ENCODE measurements at places on chromosomes 12 and 14.

DNA sequence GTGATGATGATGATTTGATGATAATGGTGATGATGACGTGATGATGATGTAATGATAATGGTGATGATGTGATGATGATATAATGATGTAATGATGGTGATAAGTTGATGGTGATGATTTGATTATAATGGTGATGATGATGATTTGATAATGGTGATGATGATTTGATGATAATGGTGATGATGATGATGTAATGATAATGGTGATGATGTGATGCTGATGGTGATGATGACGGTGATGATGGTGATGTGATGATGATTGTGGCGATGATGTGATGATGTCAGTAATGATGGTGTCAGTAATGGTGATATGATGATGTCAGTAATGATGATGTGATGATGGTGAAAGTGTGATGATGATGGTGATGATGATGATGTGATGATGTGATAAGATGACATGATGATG lies 613.4 kb downstream of the AACS start:
- no peak for DNase-seq

DNA sequence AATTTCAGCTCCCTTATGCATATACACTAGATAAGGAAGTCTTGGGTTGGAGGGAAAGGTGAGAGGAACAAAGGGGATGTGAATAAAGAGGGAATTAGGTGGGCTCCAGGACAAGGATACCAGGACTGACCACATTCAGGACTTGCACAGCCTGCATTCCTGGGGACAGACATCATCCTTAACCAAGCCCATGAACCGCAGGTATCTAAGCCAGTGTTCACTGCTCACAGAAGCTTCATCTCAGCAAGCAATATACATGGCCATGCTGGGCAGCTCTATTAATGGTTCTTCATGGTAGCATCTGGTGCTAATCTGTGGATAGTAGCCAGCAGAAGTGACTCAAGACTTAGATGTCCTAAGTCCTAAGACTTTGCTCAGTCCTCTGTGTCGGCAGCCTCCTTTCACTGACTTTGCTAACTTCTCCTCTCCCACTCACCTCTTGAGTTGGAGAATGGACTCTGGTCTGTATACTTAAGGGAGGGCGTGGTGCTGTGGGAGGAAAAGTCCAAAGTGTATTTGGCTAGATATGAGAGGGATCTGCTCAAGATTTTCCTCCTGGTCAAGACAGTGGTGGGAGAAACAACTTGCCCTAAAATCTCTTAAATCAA lies 136.1 kb downstream of the ASCL1 start:
- DNase-seq: no peak

- no peak for DNase-seq
These were observed 2.6 kb downstream of the MLEC start for GRCh38 chr12:120689397-120690082.

- no peak for DNase-seq
These were observed 163.6 kb upstream of the DYRK2 start for GRCh38 chr12:67484791-67485480.

DNA sequence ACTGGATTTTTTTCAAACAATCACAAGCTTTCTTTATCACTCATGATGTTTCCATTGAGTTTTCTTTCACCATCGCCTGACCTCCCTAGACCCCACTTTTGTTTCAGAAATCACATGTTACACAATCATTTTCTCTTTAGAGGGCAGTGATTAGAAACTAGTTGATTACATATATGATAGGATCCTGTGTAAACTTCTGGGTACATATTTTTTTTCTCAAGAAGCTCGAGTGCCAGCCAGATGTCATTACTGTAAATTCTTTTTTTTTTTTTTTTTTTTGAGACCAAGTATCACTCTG lies 62.4 kb upstream of the PSMA6 start:
- DNase-seq: no peak

DNA sequence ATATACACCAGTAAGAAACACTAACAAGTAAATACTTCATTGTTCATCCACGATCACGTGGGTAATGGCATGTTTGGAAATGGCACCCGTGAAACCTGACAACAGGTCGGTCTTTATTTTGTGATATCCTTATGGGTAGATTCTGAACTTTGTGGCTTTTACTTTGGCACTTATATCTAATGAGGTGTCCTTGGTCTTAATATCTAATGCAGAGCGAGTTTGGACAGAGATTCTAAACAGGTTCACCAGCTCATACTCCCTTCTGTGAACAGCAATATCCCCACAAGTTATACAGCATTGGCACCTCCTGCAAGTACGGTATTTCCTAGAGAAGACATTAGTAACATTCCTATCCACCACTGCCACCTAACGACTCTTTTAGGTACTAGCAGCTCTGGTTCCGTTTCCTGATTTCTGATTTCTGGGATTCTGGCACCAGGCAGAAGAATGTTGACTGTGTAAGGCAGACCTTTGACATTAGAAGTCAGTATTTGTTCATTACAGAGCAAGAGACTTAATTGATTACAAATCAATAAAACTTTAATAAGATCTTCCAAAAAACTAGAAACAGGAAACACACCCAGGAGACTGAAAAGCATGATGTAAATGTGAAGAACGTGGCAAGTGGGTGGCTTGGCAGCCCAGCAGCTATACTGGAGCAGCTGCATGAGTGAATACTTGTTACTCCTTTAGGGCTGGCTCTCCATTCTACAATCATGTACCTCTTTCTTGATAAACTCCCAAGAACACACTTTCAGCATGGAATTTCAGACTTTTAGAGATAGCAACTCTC lies 2.5 kb downstream of the ANG start:
- no peak for DNase-seq

DNA sequence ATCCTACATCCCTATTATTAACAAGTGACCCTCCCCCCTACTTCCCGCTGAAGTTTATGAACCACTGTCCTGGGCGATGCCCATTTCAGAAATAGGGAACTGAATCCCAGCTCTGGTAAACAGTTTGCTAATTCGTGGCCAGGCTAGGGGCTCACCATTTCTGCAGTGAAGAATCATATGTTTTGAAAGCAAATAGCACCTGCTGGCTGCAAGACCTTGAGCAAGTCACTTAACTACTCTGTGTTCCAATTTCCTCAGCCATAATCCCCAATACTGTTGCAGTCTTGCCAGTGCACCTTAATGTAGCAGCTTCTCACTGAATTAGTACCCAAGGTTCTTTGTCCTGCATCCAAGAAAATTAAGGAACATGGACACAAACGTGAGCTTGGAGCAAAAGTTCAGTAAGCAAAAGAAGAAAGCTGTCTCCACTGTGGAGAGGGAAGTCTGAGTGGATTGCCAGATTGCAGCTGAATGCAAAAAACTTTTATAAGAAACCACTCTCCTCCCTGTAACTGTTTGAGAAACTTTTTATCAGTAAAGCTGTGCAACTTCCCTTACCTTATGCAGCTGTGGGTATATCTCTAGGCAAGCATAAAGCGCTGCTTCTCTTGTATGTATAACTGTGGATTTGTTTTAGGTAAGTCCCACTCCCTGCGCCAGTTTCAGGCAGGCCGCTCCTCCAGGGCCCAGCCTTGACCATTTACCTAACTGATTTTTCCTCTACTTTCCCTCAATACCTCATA lies 824 bp downstream of the OAS1 start:
- DNase-seq: no peak

- no peak for DNase-seq
These were observed 376.4 kb downstream of the DIO2 start for GRCh38 chr14:79834868-79835267.

- no peak for DNase-seq
These were observed 135.6 kb downstream of the SLC25A21 start for GRCh38 chr14:37036669-37037341.

DNA sequence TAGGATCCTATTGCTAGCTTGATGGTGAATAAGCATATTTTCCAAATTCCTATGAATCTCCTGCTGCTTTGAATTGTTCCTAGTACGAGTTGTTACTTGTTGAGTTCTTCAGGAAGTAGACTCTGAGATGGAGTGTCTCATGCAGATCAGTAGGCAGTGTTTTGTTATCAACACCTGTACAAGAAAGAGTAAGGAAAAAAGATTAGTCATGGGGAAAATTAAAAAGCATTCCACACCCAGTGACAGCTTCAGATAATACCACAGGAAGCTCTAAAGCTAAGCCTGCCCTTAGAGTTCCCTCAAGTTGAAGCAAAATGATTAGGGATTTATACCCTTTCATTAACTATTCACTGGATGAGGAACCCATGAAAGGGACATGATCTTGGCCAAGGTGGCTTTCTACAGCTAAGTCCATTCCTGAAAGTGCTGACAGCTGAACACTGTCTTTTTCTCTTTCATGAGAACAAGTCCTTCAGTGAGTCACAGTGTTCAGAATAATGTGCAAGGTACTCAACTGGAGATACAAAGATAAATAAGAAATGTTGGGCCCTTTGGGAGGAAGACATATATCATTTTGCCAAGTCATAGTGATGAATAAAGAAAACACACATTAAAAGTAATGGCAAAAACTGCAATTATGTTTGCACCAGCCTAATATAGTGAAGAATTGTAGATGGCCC lies 49.1 kb downstream of the CCER1 start:
- no peak for DNase-seq

GRCh38 chr12:96061864-96062453 lies 26.6 kb upstream of the LTA4H start:
- peak; percentile 24 for DNase-seq

DNA sequence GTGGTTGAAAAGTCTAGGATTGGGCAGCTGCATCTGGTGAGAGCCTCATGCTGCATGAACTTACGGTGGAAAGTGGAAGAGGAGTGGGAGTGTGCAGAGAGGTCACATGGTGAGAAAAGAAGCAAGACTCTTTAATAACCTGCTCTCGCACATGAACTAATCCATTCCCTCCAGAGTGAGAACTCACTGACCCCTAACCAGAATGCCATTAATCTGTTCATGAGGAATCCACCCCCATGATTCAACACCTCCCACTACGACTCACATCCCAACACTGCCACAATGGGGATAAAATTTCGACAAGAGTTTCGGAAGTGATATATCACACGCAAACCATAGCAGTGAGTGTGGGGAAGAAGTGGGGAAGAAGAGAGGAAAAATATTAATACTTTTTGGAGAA lies 377.4 kb downstream of the NAV3 start:
- no peak for DNase-seq

DNA sequence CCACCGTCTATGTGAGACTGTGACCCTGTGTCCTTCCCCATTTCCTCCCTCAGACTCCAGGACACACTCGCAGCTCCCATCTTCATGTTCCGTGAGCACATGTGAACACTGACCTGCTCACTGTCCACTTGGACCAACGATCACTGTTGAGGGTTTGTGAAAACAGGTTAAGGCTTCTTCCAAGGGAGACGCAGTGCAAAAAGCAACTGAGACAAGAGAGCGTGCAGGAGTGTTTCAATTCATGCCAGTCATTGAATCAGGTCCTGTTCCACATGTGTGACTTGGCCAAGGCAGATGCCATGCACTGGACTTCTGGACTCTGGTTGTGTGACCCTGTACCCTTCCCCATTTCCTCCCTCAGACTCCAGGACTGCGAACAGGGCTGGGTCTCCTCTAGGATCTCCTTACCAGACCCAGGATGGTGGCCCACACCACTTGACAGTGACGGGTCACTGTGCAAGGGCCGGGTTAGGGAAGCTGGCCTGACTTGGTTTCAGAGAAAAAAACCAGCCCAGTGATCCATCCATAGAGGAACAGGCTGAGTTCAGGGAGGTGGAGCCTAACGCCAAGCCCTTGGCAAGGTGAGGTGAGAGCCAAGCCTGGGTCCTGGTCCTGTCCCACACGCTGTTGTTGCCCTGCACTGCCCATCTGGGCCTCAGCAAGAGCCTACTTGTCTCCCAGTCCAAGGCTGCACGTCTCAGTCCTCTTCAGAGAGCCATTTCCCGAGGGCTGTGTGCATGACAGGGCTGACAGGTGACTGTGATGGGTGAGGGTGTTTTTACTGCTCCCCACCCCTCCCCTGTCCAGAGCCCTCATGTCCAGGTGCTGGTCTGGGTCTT lies 5.7 kb upstream of the KRT5 start:
- DNase-seq: no peak

- DNase-seq: no peak
These were observed 334.1 kb downstream of the BCL11B start for GRCh38 chr14:98937712-98938505.

GRCh38 chr14:61691495-61691894 lies 3.8 kb upstream of the HIF1A start:
- DNase-seq: no peak

- no peak for DNase-seq
These were observed 196.7 kb upstream of the PELI2 start for GRCh38 chr14:55921511-55921910.

GRCh38 chr12:88935856-88936255 lies 355.6 kb upstream of the KITLG start:
- DNase-seq: no peak

GRCh38 chr14:99524804-99525698 lies 43.8 kb downstream of the CCNK start:
- DNase-seq: no peak

GRCh38 chr12:80373666-80374065 lies 70.4 kb upstream of the PTPRQ start:
- DNase-seq: no peak

DNA sequence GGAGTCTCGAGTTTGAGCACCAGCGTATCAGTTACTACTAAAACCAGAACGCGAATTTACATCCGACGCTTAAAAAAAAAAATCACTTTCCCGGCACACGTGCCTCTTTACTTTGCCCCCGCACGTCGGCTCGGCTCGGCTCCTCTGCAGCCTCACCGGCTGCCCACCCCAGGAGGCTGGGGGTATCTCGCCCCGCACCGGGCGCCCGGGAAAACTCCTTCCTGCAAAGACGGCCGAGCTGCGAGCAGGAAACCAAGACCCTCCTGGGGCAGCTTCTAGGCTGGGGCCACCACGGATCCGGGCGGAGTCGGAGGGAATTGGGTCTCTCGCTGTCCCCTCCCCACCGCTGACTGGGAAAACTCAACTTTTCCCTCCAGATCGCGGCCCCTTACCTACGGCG lies 610 bp downstream of the VSIG10 start:
- no peak for DNase-seq

DNA sequence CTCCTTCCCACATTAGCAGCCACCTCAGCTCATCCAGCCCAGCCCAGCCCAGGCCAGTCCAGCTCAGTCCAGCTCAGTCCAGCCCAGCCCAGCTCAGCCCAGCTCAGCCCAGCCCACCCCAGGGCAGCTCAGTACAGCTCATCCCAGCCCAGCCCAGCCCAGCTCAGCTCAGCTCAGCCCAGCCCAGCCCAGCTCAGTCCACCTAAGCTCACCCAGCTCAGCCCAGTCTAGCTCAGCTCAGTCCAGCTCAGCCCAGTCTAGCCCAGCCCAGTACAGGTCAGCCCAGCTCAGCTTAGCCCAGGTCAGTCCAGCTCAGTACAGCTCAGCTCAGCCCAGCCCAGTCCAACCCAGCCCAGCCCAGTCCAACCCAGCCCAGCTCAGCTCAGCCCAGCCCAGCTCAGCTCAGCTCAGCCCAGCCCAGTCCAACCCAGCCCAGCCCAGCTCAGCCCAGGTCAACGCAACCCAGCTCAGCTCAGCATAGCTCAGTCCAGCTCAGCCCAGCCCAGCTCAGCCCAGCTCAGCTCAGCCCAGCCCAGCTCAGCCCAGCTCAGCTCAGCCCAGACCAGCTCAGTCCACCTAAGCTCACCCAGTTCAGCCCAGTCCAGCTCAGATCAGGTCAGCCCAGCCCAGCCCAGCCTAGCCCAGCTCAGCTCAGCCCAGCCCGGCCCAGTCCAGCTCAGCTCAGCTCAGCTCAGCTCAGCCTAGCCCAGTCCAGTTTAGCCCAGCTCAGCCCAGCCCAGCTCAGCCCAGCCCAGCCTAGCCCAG lies 63.0 kb downstream of the TMEM121 start:
- no peak for DNase-seq
